ENCODE measurements at places on chromosomes 3 and 15. TPM values are rescaled to one million over a fixed set of nuclear protein-coding genes. Genes with fewer than 3 reads are reported as not detected.

DNA sequence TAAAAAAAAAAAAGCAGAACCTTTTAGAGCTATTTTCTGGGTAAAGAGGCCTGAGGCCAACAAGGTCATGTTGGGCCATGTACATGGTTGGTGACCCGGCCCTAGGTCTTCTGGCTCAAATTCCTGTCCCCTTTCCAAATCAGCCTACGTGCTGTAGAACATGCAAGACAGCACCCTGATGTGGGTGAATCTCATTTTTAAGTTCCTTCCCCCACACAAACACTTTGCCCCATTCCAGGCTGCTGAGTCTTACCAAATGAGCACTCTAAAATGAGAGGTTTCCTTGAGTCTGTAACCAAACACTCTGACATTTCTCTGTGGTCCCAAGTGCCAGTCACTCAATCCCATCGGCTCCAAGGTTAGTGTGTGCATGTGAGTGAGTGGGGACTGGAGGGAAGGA, 9.4 kb downstream of the BCL6 start:
- no peak for DNase-seq

GRCh38 chr3:4517643-4518311, 24.6 kb downstream of the ITPR1 start:
- DNase-seq, result no peak

GRCh38 chr3:181402347-181402746, 309.4 kb upstream of the SOX2 start:
- no peak for DNase-seq

GRCh38 chr3:182375916-182376315, 417.4 kb upstream of the ATP11B start:
- no peak for DNase-seq

DNA sequence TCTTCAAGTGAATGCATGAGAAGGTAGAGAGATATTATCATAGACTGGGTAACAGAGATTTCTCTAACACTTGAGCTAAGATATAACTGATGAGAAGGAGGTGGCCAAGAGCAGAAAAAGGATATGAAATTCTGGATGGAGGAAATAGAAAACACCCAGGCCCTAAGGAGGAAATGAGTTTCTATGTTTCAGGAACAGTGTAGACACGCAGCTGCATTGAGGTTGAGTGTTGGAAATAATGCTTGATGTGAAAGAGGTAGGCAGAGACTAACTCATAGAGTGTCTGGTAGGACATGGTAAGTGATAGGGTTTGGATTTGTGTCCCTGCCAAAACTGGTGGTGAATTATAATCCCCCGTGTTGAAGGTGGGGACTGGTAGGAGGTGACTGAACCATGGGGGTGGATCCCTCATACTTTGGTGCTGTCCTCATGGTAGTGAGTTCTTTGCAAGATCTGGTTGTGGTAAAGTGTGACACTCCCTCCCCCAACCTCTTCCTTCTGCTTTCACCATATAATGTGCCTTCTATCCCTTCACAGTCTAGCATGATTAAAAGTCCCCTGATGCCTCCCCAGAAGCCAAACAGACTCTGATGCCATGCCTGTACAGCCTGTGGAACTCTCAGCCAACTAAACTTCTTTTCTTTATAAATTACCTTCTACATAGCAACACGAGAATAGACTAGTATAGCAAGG, 787.3 kb downstream of the EDEM1 start:
- DNase-seq, result no peak

GRCh38 chr3:52971895-52972294, 74.0 kb downstream of the SFMBT1 start:
- no peak for DNase-seq

- DNase-seq, result no peak
Measured at GRCh38 chr15:72265031-72265430, 7.3 kb downstream of the PARP6 start.

The FETUB gene
- not detected for total RNA-seq

The GASK1A gene
- total RNA-seq, result not detected

The PFN2 gene
- 187 TPM for total RNA-seq

The GPR171 gene
- total RNA-seq, result not detected

The NLGN1 gene
- 1.4 TPM for total RNA-seq

The CCR9 gene
- not detected for total RNA-seq

Measured in PC-9 (cell line).